NCI-H2029 treated with DMSO at 0.1 percent for 48 hours (cell line): ENCODE measurements at places on chromosomes 5 and 9.

- DNase-seq, result no peak
Measured at GRCh38 chr9:127567035-127567729, 44.9 kb upstream of the STXBP1 start.

DNA sequence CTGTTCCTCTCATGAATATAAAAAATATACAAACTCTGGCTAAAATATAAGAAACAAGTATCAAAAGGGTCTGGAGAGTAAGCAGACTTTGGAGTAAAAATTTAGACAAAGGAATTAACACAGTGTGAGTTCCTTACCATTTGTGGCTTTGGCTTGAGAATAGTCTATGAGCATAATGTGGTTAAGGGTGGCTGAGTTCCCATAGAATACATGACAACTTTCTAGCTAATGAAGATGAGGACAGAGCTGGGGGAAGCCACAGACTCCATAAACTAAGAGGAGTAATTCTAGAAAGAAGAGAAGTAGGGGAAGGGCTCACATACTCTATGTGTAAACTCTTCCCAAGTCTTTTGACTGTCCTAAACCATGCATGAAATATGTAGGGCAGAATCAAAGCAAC is 79.4 kb downstream of the CAAP1 start:
- DNase-seq, result no peak

DNA sequence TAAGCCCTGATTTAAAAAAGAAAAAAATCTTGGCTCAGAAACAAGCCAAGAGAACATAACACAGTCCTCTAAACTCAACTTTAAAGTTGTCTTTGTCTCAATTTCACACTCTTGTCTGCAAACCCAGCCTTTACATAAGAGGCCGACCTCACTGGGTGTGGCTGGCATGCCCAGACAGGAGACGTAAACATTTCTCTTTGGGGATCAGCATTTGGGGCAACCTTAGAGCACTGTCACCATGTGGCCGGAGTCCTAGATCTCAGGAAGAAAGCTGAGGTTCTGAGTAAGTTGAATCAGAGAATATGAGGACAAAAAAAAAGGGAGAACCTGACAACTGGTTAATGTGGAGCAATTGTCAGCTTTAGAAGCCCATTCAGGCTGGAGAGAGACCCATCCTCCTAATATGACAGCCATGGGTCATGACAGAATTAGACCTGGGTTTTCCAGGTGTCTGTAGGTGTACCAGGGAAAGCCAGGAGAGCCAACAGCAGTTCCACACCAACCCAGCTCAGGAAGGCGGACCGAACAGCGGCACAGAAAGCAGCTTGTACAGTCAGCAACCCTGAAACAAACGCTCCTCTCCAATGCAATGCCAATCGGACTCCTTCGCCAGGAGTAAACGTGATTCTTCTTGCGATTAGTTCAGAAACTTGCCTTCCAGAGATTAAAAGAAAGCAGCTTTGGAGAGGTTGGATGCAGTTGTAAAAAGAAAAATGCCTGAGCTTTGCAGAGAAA is 97.9 kb upstream of the MAP3K1 start:
- no peak for DNase-seq

GRCh38 chr5:87136096-87136495 is 131.6 kb upstream of the RASA1 start:
- DNase-seq, result no peak

- DNase-seq, result no peak
Measured at GRCh38 chr5:177983763-177984583, 12.1 kb downstream of the PROP1 start.

DNA sequence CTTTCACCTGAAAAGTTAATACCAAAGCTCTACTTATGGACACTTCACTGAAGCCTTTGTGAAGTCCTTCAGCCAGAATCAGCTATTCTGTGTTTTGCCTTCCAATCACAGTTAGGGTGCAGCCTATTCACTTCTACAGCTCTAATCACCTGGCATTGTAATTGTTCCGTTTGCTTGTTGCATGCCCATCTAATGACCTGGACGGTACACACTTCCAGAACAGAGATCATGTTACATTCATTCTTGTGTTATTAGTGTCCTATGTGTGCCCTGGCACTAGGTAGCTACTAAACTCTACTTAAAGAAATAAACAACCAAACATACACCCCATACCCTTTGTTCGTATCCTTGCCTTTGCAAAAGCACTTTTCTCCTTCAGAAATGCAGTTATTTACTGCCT is 1162.9 kb upstream of the WWC1 start:
- no peak for DNase-seq

- DNase-seq, result no peak
Measured at GRCh38 chr9:76644647-76645250, 119.5 kb upstream of the PCA3 start.

DNA sequence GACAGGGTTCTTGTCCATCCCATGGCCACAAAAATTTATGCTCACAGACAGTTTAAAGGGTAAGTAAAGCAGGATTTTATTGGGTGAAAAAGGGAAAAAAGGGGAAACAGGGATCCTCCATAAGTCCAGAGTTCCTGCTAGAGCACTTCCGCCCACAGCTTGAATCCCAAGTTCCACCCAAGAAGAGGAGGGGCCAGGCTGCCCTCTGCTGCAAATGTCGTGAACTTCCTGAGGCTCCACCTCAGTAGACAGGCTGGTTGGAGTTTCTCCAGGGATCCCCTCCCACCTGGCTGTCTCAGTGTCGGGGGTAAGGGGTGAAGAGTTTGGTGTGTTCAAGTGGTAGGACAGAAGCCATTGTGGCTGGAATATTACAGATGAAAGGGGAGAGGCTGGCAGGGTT is 275.0 kb upstream of the SGCD start:
- DNase-seq, result no peak

DNA sequence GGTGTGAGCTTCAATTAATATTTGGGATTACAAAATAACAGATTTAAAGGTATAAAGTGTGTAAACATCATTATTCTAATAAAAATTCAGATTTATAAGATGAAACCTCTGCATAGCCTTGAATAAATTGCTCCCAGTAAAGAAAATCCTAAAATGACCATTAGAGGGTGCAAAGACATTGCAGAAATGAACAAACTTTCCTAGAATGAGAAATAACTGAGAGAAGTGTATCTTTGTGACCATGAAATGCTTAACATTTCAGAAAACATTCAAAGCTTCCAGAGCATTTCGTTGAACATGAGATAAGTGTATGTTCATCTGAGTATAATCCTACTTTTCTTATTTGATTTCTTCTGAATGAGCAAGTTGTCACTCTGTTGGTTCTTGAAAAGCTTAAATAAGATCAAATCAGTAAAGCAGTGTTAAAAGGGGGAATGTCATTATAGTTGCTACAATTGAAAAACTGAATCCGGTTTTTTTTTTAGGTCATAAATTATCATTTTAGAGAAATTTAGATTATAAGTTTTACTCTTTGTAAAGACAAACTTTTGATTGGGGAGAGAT is 24.7 kb upstream of the NUDT12 start:
- DNase-seq, result peak; percentile 87

- no peak for DNase-seq
Measured at GRCh38 chr9:99040251-99040900, 64.5 kb upstream of the TGFBR1 start.

DNA sequence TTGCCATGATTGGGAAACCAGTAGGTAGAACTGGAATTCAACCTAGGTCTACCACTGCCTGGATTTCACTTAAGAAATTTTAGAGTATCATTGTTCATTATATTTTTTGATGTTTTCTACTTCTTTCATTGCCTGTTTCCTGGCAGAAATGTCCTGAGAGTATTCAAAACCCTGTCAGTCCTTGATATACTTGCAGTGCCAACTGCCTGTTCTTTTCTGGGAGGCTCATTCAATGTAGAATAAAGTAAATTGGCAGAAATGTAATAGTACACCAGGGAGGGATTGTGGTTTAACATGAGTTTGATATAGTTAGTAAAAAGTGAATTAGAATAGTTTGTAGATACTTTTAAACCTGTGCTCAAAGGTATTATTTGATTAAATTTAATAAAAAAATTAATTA is 286.3 kb downstream of the FBXL7 start:
- no peak for DNase-seq

DNA sequence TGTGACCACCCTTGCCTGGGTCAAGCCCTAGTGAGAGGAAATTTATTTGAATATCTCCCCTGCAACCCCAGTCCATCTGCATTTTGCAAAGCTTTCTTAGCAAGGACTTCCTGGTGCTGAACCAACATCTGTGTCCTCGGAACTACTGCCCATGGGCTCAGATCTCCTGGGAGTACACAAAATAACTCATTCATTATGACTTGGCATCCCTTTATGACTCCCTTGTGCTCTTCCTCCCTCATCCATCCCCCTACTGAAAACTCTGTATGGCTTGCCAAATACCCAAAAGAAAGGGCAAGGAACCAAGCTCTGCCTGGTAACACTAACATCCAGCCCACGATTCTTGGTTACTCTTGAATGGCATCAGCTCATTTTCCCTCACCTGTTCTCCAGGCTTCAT is 368.5 kb downstream of the NTRK2 start:
- no peak for DNase-seq

- DNase-seq, result no peak
Measured at GRCh38 chr9:13445103-13445500, 165.6 kb upstream of the MPDZ start.

GRCh38 chr9:78918976-78919375 is 622.1 kb downstream of the PSAT1 start:
- no peak for DNase-seq

- DNase-seq, result peak; percentile 63
Measured at GRCh38 chr9:76459694-76460635, 983 bp downstream of the GCNT1 start.

GRCh38 chr5:177500685-177501522 is 3.5 kb upstream of the PDLIM7 start:
- DNase-seq, result peak; percentile 56

DNA sequence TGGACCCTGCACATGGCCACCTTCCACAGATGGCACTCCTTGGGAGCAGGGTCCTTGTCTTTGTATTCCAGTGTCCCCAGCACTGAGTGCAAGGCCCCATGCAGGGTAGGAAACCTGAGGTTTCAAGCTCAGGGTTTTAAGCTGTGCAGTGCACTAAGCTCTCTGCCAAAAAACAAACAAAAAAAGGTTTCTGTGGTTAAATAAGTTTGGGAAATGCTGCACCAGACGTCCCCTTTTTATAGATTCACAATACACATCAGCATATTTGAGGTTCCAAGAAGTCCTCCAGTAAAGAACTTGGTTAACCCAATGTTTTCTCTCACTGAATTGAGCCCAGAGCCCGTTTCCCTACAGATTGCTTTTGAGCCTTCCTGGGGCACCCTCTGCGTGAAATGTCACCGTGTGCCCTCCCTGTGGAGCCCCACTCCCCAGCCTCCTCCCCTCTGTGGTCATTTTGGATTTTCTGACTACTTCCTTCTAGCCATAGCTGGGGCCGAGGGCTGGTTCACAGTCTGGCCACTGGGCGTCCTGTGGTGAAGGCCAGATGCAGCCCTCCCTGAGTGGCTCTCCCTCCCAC is 17.1 kb downstream of the DELE1 start:
- no peak for DNase-seq

GRCh38 chr5:68562308-68562707 is 346.8 kb downstream of the PIK3R1 start:
- DNase-seq, result peak; percentile 96

DNA sequence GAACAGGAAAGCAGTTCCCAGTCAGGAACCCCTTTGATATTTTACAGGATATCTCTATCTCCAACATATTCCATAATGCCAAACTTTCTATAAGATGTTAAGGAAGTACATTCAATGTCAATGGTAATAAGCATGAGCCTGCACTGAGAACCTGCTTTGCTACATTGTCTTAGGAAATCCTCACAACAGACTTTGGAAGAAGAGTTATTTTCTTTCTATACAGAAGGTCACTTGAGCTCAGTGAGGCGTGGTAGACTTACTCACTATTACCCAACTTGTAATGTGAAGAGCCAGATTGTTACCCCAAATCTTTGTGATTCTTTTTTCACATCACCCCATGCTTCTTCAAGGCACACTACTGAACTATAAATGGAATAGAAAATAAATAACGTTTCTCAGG is 435.9 kb downstream of the DNAH5 start:
- DNase-seq, result no peak

GRCh38 chr9:80875947-80876346 is 813.4 kb downstream of the TLE1 start:
- DNase-seq, result no peak

DNA sequence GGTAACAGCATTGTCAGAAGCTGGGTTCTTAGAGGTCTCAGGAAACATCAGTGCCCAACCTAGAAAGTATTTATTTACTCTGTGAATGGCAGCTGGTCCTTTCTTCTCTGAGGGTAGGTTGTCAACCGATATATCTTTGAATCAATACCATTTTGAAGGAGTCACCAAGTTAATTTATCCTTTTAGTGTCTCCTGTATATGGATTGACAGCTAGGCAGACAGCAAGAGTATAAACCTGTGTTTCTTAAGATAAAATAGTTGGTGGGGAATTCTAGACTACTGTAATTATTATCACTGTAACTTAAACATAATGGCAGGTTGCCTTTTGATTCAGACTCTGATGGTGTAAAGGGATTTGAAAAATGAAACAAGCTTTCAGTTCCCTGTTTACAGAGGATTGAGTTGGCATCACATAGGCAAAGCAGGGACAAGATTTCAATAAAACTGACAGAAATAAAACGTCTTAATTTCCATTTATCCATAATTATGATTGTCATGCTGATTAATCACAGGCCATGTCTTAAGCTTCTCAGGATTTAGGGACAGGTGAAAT is 190.8 kb upstream of the HAPLN1 start:
- no peak for DNase-seq

DNA sequence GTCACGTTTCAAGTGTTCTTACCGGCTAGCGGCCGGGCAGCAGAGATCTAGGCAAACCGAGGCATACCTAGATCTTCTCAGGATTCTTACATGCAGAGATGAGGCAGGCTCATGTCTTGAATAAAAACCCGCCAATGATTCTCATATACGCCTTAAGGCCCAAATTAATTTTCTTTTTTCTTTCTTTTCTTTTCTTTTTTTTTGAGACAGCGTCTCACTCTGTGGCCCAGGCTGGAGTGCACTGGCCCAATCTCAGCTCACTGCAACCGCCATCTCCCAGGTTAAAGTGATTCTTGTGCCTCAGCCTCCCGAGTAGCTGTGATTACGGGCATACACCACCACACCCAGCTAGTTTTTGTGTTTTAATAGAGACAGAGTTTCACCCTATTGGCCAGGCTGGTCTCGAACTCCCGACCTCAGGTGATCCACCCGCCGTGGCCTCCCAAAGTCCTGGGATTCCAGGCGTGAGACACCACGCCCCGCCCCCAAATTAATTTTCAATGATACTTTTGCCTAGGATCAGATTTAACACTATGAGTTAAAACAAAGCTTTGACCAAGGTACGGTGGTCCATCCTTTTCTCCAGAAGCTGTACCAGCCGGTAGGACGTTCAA is 1.5 kb downstream of the C9orf40 start:
- DNase-seq, result no peak

- DNase-seq, result no peak
Measured at GRCh38 chr9:117825609-117826347, 121.6 kb downstream of the TLR4 start.

GRCh38 chr9:69476016-69476415 is 151.0 kb downstream of the ENTREP1 start:
- DNase-seq, result no peak

DNA sequence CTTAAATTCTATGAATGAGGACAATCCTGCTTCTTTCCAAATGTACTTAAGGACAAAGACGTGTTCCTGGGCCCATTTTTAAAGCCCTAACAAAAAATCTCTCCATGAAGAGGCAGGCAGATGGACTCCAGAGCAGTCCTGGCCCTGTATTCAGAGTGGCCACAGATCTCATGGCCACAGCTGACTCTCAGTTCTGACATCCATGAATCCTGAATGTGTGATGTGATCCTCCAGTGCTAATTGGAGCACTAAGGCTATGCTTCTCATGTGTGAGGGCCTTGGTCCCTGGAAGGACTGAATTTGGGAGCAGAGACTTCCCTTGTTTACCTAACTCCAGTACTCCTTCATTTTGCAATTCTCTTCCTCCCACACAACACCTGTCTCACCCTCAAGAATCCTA is 373.0 kb downstream of the AGTPBP1 start:
- DNase-seq, result no peak

- no peak for DNase-seq
Measured at GRCh38 chr5:172194985-172195774, 1.2 kb downstream of the EFCAB9 start.
